Activated CD4-positive, alpha-beta T cell treated with anti-CD3 and anti-CD28 coated beads, Interleukin-2, amount 10 ng/mL, durations not matched to agents 24 days and 14 days (primary cell): ENCODE measurements at places on chromosomes 7 and 10. TPM values are rescaled to one million over a fixed set of nuclear protein-coding genes. Genes with fewer than 3 reads are reported as not detected.

The ASIC3 gene
- 3.5 and 4.0 TPM in 2 replicates for total RNA-seq

The WEE2 gene
- total RNA-seq = not detected in 2 replicates

DNA sequence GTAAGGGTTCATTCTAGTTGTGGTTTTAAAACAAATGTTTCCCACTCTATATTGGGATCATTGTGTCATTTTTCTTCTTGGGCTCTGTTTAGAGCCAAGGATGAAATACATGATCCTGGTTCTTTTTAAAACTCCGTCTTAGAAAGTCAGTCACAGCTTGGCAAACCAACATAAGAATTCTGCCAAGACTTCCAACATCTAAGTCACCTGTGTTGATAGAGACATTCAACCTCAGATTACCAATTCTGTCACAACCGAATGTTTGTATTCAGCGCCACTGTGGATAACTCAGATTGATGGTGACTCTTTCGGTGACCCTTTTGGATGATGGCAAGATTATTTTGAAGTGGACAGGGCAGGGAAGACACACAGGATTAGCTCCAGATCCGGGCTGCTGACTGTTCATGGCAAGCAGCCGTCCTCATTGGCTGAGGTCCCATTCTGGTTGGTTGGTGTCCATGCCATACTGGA is 255.4 kb downstream of the ARHGAP21 start:
- H3K27me3 ChIP-seq = peaks cover 15% of the 10 kb centered on the region
- peaks cover 40% of the 10 kb centered on the region for H3K4me1 ChIP-seq
- no peaks in the 10 kb centered on the region for H3K36me3 ChIP-seq
- peak overlapping the region; percentile 54 for H3K4me3 ChIP-seq
- DNase-seq = no peak
- no peak overlapping the region for H3K27ac ChIP-seq

DNA sequence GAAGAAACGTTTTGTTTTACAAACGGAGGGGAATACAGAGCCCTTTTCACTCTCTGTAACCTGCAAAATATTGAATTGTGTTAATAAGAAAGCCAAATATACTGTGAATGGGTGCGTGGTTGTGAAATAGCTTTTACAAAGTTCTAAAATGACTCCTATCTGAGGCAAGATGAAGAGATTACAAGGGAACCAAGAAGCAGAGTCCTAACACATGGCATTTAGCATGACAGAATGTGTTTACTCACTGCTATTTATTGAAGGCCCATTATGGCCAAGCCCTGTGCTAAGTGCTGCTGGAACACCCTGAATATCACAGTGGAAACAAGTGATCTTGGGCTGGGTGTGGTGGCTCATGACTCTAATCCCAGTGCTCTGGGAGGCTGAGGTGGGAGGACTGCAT is 12.9 kb downstream of the JCAD start:
- peaks cover 28% of the 10 kb centered on the region for H3K4me1 ChIP-seq
- no peak overlapping the region for H3K27ac ChIP-seq
- DNase-seq = no peak
- H3K27me3 ChIP-seq = peaks cover 32% of the 10 kb centered on the region

GRCh38 chr7:14551310-14551709 is 351.2 kb downstream of the DGKB start:
- no peak overlapping the region for H3K4me3 ChIP-seq
- H3K4me1 ChIP-seq = no peaks in the 10 kb centered on the region

- no peaks in the 10 kb centered on the region for H3K27me3 ChIP-seq
- no peak overlapping the region for H3K4me3 ChIP-seq
- no peak for DNase-seq
- no peaks in the 10 kb centered on the region for H3K4me1 ChIP-seq
- H3K27ac ChIP-seq = no peak overlapping the region
- H3K36me3 ChIP-seq = no peaks in the 10 kb centered on the region
Observed at GRCh38 chr7:67364441-67365017, 367.9 kb downstream of the TYW1 start.

GRCh38 chr7:676972-677385 is 49.5 kb upstream of the DNAAF5 start:
- no peak overlapping the region for H3K27ac ChIP-seq
- DNase-seq = no peak
- H3K4me1 ChIP-seq = no peaks in the 10 kb centered on the region
- H3K4me3 ChIP-seq = no peak overlapping the region
- no peaks in the 10 kb centered on the region for H3K27me3 ChIP-seq
- peaks cover 50% of the 10 kb centered on the region for H3K36me3 ChIP-seq

- H3K4me3 ChIP-seq = no peak overlapping the region
- H3K36me3 ChIP-seq = no peaks in the 10 kb centered on the region
- no peaks in the 10 kb centered on the region for H3K4me1 ChIP-seq
- DNase-seq = no peak
- H3K27me3 ChIP-seq = no peaks in the 10 kb centered on the region
Observed at GRCh38 chr7:78924581-78924980, 528.9 kb downstream of the MAGI2 start.
